ENCODE measurements at places on chromosomes 3 and 15.

DNA sequence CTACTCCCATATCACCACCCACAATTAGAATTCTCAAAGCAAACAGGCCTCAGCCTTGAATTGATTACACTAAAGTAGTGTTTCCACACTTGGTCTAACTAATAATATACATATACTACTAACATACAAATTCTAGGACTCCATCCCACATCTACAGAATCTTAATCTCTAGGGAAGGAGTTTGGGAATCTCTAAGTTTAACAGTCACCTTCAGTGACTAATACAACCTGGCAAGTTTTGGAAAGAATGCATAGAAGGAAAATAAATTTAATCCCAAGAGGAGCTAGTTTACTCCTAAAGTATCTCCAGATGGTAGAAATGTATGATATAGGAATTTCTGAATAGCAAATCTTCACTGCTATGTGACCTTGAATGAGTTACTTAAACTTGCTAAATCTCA, 9.1 kb downstream of the CLPX start:
- no peak for DNase-seq

- DNase-seq, result no peak
Measured at GRCh38 chr15:96162322-96162721, 168.2 kb upstream of the NR2F2 start.

DNA sequence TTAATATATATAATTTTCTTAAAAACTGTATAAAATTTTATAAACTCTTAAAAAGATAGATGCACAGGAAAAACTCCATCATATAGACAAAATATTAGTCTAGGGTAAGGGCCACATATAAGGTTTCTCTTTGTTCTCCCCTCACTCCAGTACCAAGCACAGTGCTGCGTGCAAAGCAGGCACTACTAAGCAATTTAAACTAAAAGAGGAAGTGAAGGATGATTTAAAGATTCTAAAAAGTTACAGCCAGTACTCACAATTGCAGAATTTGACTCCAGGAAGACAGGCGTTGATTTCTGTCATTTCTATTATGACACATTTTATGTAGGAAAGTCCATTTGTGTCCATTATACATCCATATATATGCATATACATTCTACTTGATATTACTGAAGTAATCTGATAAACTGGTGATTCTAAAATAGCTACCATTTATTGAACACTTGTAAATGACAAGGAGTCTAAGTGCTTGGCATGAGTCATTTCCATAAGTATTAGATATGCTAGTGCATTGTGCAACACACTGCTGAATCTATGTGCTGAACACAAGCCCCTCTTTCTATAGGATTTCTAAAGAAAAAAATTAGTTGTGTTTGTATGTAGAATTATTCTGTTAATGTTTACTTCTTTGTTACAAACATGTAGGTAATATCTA, 785.5 kb upstream of the ARRDC4 start:
- no peak for DNase-seq

- DNase-seq, result no peak
Measured at GRCh38 chr15:78103406-78104118, 11.2 kb downstream of the SH2D7 start.

DNA sequence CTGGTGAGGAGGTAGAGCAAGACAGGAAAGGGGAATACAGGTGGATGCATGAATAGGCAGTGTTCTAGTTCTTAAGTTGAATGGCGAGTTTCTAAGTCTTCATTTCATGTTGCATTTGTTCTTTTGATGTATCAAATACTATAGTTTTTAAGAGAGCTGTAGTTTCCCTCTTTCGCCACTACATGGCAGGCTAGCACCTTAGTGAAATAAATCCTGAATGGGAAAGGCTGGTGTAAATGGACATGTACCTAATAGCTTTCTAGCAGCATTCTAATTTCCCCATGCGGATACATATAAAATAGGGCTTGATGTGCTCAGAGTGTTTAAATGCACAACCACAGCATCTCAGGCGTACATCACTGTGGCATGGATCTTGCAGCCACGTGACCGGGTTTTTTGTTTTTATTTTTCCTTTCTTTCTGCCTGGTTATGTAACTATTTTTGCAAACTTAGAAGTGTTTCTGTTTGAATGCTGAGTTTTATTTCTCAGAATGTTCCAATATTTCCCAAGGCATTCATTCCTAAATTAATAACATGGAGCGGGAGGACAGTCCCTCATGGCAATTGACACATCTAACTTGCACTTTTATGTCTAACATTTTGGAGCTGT, 23.5 kb upstream of the CLN6 start:
- DNase-seq, result peak; percentile 74

GRCh38 chr3:25151281-25151902, 276.7 kb upstream of the RARB start:
- DNase-seq, result peak; percentile 15

GRCh38 chr3:19934098-19934566, at the start of gene EFHB:
EFHB (minus strand) TSS chr3:19934217; CDS start chr3:19934018, 199 bp downstream.
- no peak for DNase-seq

GRCh38 chr3:129644836-129645235, 38.4 kb upstream of the PLXND1 start:
- DNase-seq, result no peak

DNA sequence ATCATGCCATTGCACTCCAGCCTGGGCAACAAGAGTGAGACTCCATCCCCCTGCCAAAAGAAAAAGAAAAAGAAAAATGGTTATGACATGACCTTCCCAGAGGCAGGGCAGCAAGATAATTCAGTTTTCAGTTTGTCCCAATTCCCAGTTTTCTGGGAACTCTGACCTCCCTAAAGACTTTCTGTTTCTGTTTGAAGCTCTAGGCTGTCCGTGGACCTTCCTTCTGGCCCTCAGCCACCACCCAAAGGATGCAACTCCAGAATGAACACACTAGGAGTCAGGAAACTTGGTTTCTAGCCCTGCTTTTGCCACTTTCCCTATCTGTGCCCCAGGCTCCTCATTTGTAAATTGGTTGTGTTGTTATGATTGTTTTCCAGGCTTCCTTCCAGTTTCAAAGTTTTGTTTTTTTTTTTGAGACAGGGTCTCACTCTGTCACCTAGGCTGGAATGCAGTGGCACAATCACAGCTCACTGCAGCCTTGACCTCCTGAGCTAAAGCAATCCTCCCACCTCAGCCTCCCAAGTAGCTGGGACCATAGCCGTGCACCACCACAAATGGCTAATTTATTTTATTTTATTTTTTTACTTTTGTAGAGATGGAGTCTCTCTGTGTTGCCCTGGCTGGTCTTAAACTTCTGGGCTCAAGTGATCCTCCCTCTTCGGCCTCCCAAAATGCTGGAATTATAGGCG, 68.6 kb downstream of the CDC25A start:
- DNase-seq, result peak; percentile 68

GRCh38 chr3:128323206-128324081, 143.2 kb downstream of the DNAJB8 start:
- DNase-seq, result no peak

DNA sequence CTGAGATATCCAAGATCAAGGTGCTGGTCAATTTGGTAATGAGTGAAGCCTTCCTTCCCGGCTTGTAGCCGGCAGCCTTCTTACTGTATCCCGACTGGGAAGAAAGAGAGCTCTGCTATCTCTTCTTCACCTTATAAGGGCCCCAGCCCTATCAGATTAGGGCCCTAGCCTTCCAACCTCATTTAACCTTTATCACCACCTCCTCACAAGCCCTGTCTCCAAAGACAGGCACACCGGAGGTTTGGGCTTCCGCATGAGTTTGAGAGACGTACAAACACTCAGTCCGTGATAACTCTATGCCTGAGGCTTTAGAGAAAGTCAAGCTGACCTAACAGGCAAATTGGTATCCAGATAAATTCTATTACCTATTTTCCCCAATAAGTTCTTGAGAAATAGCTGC, 243.9 kb downstream of the OPA1 start:
- no peak for DNase-seq

GRCh38 chr3:59185591-59186369, 136.0 kb upstream of the CFAP20DC start:
- peak; percentile 9 for DNase-seq

DNA sequence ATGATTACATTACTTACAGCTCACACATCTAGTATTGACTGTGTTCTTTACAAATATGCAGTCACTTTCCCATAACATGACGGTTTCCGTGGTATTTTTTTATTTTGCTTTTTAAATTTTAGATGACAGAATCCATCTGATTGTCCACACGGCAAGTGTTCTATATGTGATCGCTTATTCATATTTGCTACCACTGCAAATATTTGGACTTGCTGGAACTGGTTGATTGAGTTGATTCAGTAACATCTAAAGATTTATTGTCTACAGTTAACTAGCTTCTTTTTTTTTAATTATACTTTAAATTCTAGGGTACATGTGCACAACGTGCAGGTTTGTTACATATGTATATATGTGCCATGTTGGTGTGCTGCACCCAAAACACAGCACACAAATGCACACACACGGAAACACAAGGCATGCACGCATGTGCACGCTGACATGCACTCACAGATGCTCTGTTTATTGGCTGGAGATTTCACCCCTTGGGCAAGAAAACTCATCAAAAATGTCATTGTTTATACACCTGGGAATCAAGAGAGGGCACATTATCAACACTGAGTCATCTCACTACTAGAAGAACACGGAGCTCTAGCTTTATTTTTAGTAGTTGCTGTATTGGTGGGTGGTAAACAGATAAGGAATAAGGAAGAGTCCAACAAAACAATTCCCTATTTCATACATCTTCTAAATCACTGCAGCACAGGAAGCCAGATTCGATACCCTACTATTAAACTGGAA, 16.4 kb downstream of the ARRDC4 start:
- no peak for DNase-seq

DNA sequence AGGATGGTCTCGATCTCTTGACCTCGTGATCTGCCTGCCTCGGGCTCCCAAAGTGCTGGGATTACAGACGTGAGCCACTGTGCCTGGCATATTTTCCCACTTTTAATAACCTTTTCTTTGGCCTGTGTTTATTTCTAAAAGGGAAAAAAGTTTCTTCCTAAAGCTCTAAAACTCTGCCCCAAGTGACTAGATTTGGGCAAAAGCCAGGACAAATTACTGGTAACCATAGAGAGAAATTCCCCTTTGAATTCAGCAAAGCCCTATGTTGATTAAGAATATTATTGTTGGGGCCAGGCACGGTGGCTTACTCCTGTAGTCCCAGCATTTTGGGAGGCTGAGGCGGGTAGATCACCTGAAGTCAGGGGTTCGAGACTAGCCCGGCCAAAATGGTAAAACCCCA, 11.5 kb upstream of the TRPM7 start:
- DNase-seq, result no peak

DNA sequence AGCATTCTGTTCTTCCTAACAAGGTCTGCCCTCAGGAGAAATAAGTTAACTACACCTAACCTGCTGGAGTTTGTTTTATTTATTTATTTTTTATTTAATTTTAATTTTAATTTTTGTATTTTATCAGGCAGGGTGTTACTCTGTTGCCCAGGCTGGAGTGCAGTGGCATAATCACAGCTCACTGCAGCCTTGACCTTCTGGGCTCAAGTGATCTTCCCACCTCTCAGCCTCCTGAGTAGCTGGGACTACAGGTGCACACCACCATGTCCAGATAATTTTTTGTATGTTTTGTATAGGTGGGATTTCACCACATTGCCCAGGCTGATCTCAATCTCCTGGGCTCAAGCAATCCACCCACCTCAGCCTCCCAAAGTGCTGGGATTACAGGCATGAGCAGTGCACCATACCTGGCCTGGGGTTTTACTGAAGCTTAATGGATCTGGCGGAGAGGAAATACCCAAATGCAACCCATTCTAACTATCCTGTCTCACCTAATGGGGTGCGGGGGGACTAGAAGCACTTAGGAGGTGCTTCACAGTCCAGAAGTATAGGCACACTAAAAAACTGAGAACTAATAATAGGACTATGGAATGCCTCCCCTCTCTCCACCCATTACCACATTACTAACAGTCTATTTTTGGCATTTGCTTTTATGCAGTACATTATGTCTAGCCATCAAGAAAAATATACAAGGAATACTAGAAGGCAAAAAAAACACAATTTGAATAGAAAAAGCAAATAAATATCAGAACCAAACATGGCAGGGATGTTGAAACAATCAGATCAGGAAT, 61.4 kb downstream of the TTBK2 start:
- no peak for DNase-seq

- peak; percentile 6 for DNase-seq
Measured at GRCh38 chr3:36175916-36176461, 204.3 kb upstream of the STAC start.

GRCh38 chr15:56931639-56932508, 13.4 kb downstream of the TCF12 start:
- no peak for DNase-seq

DNA sequence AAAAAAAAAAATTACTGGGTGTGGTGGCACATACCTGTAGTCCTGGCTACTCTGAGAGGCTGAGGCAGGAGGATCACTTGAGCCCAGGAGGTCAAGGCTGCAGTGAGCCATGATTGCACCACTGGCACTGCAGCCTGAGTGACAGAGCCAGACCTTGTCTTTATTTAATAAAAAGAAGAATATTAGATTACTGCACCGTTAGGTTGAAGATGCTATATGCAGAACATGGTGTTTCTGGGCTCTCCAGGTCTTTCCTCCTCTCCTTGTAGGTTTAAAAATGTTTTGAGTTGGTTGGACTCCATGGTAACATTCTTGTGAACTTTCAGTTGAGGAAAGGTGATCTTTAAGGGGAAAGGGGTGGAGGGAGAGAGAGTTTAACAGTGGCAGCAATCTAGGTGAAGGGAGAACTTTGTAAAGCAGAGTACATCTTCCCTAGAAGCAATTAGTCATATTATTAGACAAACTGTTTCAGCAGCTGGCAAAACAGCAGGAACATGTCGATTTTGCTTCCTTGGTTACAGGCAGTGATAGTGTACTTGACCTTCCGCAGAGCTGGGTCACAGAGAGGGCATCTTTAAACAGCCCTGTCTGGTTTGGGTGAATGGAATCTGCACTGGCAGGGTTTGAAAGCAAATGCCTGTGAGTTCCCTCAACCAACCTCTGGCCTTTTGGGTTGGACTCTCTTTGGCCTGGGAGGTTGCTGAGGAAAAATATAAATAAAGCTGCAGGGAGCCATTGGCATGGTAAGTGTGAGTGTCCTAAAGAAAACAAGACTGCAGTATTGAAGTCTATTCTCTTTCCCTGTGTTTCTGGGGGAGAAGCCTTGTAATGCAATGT, 42.8 kb downstream of the NR2C2 start:
- DNase-seq, result no peak

GRCh38 chr3:42839616-42840015, 30.4 kb downstream of the ACKR2 start:
- DNase-seq, result peak; percentile 85

DNA sequence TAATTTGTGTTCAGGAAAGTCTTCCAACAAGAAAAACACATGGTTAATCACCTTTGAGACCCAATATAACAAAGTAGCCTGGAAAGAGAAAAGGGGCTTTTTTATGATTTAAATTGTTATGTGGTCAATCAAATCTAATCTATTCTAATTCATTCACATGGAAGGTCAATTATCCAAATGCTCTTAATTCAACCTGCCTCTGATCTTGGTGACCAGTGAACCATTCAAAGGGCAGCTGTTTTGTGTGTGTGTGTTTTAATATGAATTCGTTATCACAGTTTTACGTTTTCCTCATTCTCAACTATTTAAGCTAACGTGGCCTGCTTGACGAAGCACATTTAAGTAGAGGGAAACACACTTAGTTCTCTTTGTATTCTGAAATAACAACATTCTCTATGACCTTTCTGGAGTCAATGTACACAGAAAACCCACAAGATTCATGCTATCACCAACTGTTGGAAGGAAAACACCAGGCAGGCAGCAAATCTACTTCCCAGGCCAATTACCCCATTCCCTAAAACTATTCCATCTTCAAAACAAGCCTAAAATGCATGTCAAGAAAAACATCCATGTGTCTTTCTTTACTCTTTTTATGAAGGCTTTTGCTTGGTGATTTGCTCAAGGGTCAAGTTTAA, 195.4 kb downstream of the SUCLG2 start:
- DNase-seq, result no peak
